Activated CD4-positive, alpha-beta T cell treated with anti-CD3 and anti-CD28 coated beads, Interleukin-2, amount 50 U/mL, for 1 hour (primary cell): ENCODE measurements at places on chromosomes 16 and 17.

- DNase-seq, result no peak
Measured at GRCh38 chr17:7502171-7502847, 18.1 kb downstream of the POLR2A start.

DNA sequence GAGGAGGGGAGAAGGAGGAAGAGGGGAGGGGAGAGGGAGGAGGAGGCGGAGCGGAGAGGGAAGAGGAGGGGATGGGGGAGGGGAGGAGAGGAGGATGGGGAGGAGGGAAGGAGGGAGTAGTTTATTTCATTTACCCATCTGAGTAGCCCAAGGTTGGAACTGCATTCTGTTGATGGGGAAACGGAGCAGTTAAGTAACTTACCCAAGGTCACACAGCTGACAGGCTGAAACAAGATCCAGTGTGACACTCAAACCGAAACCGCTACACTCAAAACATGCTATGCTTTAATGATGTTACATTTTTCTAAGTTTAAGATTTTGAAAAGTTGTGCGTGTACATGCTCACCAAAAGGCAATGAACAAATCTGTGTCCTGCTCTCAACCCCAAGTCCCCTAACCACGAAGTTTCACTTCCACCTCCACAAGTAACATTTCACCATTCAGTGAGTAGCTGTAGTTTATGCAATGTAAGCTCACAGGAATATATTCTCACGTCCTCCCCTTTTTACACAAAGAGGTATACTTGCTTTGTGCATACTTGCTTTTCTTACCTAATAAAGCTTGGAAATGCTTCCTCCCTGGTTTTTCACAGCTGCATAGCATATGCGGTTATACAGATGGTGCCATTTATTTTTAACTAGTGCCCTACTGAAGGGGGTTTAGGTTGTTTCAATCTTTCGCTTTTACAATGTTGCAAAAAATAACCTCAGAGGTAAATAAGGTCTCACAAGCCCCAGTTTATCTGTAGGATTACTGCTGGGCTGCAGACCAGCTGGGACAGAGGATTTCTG, 275.3 kb downstream of the PARN start:
- DNase-seq, result no peak

- no peak for DNase-seq
Measured at GRCh38 chr17:21191698-21192097, 22.3 kb downstream of the TMEM11 start.

- DNase-seq, result no peak
Measured at GRCh38 chr17:56982312-56982711, 4.4 kb downstream of the SCPEP1 start.

DNA sequence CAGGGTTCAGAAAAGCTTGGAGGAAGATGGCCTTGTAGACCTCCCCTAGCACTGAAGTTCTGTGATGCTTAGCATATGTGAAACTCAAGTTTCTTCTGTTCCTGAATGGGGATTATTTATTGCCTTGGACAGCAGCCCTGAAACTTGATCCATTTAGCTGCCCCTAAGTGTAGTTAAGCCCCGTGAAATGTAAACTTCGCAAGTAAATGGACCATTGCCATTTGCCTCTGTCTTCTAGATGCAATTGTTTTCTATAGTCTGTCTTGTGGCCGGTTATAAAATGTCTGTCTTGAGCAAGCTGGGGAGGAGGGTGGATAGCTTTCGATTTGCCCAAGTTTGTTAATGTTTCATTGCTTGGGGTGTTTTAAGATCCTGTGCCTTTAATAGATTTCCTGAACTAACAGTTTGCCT, 261.8 kb downstream of the CDH13 start:
- no peak for DNase-seq

- DNase-seq, result no peak
Measured at GRCh38 chr17:72922219-72922618, 170.3 kb downstream of the SLC39A11 start.

- DNase-seq, result no peak
Measured at GRCh38 chr17:57994436-57994835, 6.4 kb upstream of the VEZF1 start.

DNA sequence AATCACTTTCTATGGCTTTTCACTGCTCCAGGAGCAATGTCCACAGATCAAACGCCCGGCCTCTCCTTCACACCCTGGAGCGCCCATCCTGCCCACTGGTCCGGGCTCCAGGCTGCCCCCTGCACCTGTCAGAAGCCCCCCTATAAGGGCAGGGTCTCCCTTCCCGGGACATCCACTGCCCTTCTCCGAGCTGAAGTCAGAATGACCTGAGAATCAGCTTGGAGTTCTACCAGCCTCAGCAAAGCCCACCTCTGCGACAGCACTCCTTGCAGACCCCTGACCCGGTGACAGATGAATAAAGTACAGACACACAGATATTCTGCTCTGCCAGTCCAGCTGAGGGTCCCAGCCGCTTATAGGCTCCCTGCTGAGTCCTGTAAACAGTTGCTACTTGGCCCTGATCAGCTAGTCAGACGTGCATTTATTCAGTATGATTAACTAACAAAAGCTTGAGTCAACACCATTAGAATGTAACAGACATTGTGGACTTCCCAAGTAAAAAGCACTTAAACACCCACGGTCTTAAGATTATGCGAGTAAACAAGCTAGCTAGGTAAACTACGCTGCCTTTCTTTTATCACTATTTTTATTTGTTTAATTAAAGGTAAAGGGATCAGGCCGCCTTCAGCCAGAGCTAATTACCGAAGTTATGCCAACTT, 4.8 kb downstream of the SLC7A5 start:
- no peak for DNase-seq

DNA sequence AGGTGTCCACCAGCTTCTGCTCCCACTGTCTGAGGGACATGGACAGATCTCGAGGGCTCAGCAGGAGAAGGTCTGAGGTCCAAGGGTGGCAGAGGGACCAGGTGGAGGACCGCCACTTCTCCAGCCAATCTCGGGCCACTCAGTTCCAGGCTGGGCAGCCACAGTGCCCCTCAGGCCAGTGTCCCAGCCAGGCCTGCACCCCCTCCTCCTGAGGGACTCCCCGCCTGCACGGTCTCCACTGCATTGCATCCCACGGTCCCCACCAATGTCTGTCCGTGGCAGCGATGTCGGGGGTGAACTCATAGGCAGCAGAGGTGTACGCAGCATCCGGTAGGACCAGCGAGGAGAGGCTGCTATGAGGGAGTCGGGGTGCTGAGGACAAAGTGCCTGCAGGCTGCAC, 64.2 kb upstream of the DOC2B start:
- DNase-seq, result no peak

DNA sequence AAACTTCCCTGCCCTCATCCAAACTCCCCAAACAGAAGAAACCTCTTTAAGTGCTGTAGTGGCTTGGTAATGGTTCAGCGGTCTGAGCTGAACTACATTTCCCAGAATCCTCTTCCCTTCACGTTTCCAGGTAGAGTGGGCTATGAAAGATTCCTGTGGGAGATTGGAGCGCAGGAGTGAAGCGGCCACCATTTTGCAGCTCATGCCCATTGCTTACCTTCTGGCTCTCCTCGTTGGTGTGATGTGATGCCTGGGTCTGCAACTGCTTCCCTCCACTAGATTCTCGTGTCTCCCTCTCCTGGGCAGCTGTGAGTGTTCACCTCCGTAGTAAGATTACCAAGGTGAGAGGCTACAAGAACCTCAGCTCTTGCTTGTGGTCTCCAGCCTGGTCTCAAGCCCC, 82.1 kb downstream of the GPR139 start:
- DNase-seq, result no peak

GRCh38 chr16:12458591-12459358, 344.9 kb downstream of the CPPED1 start:
- DNase-seq, result no peak

DNA sequence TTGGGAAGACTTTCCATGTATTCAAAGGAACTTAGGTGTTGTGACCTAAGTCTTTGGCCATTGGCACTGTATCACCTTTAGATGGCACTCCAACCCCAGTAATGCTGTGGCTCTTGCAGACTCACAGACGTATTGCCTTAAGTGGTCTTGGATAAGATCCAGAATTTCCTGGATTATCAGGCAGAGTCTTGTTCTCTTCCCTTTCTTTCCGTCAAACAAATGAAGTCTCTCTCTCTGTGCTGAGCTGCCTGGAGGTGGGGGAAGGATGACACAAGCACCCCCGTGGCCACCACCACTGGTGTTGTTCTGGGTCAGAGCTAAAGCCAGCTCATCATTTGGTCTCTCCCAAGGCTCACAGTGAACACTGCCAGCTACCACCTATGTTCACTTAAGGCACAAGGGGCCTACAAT, 789.9 kb upstream of the KIF2B start:
- DNase-seq, result no peak

- DNase-seq, result no peak
Measured at GRCh38 chr16:31130899-31131298, 4.6 kb downstream of the PRSS8 start.

DNA sequence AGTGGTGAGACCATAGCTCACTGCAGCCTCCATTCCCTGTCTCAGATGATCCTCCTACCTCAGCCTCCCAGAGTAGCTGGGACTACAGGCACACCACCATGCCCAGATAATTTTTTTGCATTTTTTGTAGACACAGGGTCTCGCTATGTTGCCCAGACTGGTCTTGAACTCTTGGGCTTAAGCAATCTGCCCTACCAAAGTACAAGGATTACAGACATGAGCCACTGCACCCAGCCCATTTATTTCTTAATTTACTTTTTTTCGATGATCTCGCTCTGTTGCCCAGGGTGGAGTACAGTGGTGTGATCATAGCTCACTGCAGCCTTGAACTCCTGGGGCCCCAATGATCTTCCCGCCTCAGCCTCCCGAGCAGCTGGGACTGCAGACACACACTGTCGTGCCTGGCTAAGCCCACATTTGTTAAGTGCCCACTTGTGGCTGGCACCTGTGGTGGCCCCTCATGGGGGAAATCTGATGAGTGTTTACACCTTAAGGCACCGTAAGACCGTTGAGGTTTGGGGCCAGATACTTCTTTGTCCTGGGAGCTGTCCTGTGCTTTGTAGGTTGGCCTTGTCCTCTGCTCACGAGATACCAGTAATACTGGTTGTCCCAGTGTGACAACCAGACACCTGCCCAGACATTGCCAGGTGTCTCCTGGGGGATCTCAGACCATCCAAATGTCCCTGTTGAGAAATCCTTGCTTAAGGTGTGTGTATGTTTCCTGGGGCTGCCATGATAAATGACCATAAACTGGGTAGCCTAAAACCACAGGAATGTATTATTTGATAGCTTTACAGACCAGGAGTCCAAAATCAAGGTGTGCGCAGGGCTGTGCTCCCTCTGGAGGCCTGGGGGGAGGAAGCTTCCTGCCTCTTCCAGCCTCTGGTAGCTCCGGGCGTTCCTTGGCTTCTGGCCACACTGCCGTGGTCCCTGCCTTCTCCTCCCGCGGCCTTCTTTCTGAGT, 141.4 kb upstream of the GSE1 start:
- DNase-seq, result no peak

GRCh38 chr17:58587713-58588117, 73.3 kb upstream of the MTMR4 start:
- DNase-seq, result peak; percentile 58

- DNase-seq, result no peak
Measured at GRCh38 chr16:76197900-76198299, 79.3 kb upstream of the CNTNAP4 start.

DNA sequence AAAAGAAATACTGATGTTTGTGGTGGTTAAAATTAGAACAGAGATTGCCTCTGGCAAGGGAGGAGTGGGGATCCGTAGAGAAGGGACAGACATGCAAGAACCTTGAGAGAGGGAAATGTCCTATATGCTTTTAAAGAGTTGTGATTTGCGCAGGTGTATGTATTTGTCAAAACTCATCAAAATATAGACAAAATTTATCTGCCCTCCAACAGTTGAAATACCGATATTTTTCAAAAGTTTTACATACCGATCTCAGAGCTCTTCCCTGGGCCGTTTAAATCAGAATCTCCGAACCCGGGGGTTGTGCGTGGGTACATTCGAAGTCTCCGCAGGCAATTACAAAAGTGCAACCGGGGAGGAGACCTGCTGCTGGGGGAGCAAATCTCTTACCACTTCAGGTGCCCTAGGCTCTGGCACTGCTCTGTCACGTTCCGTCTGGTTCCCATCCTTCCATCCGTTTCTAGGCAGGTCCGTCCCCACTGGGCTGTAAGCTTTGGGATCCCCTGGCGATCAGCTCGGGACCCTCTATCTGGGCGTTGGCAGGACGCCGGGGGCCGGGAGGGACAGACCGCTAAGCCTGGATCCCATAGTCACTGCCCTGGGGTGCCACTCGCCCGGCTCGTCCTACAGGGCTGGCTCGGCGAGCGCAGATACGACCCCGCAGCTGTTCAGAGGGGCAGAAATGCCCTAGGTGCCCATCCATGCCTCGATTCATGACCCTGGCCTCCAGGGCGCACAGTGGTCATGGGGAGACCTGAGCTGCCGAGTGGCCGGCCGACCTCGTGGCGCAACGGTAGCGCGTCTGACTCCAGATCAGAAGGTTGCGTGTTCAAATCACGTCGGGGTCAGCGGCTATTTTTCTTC, 4.2 kb downstream of the BORCS6 start:
- peak; percentile 93 for DNase-seq

- peak; percentile 66 for DNase-seq
Measured at GRCh38 chr16:69123910-69124309, 8.5 kb downstream of the CHTF8 start.

GRCh38 chr16:85392756-85393673, 220.1 kb upstream of the GSE1 start:
- DNase-seq, result no peak

DNA sequence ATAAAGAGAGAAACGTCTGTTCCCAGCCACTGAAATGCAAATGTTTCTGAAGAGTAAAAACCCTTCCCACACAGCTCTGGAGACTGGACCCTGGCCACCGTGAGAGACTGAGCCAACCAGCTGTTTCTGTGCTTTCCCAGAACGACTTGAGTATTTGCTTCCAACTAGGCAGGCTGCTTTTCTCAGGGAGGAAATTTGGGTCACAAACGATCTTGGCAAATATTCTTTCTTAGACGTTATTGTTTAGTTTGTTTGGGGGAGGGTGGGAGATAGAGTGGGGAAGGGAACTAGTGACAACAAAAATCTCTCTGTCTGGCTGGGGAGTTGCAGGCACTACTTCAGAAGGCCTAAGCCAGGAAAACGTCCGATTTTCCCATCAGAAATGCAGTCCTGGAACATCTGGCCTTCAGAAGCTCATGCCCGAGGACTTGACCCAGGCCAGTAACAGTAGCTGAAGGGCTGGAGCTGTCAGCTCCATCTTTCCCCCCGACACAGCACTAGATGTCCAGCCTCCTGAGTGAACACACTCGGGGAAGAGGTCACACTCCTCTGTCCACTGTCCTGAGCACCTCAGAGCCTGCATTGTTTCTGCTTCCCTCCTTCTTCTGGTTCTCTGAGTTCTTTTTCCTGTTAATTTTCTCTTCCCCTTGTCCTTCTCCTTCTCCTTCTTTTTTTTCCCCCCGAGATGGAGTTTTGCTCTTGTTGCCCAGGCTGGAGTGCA, 4.0 kb downstream of the CCDC92B start:
- no peak for DNase-seq

GRCh38 chr17:57622683-57623433, 122.2 kb downstream of the CCDC182 start:
- DNase-seq, result no peak
